ENCODE measurements at places on chromosomes 2 and 18. TPM values are rescaled to one million over a fixed set of nuclear protein-coding genes. Genes with fewer than 3 reads are reported as not detected.

DNA sequence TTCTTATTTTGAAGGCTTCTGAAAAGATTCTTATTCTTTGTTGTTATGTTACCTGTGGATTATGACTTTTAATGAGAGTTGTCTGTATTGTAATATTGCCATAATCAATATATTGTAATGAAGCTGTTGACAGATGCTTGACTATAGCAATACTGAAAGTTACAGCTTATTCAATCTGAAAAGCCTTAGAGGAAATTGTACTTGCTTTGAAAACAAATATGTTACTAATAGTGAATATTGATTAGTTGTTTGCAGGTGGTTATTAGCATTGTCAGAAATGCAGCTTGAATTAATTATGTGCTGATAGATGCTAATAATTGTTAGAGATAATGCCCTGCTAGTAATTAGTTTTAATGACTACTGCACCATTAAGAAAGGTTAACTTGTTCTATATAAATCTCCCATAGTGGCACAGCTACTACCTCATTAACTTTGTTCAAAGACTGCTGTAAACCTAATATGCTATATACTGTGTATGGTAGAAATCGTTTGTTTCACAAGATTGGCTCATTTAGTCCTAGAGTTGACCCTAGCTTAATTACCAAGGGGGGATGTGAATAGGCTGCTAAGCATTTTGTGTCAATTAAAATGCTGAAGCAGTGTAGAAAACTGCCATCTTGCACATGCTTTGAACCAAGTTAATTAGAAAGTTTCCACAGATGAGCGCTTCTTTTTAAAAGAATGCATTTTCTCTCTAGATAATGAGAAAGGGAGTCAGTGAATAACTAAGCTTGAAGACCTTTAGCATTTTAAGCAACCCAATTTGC is 30.5 kb downstream of the SLC39A10 start:
- H3K27me3 ChIP-seq, result no peaks in the 10 kb centered on the region
- H3K4me3 ChIP-seq, result no peak overlapping the region
- no peak overlapping the region for H3K27ac ChIP-seq
- H3K36me3 ChIP-seq, result peaks cover 10% of the 10 kb centered on the region

DNA sequence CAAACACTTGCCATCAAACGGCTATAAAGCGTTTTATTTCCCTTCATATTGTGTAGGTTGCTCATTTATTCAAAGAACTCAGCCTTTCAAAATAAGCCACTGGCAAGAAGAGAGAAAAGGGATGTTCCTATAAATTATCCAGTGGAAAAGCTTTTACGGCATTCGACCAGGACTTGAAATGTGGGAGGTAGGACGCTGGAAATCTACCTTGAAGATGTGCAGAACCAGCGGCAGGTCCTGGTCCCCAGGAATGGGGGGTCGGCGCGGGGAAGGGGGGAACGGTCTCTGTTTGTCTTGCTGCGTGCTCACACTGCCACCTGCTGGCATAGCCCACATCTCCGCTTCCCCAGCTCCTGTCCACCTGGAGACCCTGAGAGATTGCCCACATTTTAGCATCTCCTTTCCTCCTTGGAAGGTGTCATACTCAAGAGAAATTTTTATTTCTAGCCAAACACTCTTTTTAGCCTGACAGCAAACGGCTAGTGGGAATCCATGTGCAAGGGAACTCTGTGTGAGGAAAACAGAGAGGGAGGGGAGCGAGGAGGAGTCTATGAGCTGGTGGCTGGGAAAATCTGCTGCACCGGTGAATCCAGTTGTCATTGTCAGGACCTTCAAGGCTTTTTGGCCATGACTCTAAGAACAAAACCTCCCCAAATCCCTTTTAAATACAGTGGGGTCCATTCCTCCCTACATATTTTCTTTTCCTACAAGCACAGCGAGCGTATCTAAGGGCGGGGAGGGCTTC is 349.0 kb upstream of the PKDCC start:
- DNase-seq, result peak; percentile 1
- no peak overlapping the region for H3K4me3 ChIP-seq
- no peaks in the 10 kb centered on the region for H3K36me3 ChIP-seq
- H3K27me3 ChIP-seq, result no peaks in the 10 kb centered on the region
- H3K4me1 ChIP-seq, result no peaks in the 10 kb centered on the region

DNA sequence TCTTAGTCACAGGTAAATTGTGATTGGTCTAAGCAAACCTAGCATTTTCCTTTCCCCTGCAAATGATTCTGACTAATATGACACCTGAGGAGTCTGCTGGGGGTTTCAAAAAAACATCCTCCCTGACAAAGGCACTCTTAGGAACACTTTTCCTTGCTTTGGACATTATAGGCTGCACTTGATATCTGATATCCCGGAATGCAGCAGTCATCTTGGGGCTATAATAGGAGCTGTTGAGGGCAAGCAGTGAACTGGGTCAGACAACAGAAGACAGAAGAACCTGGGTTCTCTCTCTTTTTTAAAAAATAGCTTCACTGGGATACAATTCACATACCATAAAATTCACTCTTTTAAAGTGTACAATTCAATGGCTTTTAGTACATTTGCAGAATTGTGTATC is 229.3 kb downstream of the RAB3GAP1 start:
- H3K4me3 ChIP-seq, result no peak overlapping the region
- no peak overlapping the region for H3K27ac ChIP-seq
- H3K4me1 ChIP-seq, result no peaks in the 10 kb centered on the region
- no peaks in the 10 kb centered on the region for H3K27me3 ChIP-seq
- no peak for DNase-seq

INHBB gene
- total RNA-seq, result 0.09 TPM

DNA sequence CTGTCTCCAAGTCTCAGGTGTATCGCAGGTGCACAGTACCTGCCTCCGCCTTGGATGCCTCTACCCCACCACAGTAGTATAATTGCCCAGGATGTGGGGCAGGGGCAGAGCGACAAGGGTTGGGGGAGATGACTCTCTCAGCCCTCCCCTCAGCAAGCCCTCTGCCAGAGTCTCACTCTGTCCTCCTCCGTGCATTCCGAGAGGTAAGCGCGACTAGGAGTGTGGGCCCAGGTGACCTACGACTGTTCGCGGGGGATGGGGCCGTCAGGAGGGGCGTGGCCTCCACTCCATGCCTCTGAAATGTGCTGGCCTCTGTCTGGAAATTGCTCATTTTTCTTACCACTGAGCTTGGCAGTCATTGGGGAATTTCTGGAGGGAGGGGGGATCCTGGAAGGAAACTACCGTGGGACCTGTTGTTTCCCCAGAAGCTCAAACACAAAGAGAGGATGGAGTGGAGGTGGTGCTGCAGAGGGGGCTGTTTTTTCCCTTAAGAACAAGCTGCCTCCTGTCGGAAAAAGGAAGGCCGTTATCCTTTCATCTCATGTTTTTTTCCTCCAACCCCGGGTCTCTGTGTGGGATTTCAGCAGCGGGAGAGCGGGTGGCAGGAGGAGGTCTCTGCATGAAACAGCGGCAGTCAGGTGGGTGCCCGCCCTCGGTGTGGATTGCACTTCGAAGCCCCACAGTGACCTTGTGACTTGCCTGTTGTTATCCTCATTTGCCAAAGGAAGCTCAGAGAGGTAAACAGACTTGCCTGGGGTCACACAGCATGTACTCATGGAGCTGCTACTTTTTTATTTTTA is 13.0 kb upstream of the RALB start:
- DNase-seq, result no peak
- no peak overlapping the region for H3K4me3 ChIP-seq
- H3K27ac ChIP-seq, result no peak overlapping the region
- H3K36me3 ChIP-seq, result no peaks in the 10 kb centered on the region
- H3K4me1 ChIP-seq, result no peaks in the 10 kb centered on the region
- H3K27me3 ChIP-seq, result peaks cover 13% of the 10 kb centered on the region

GRHL1 gene
- total RNA-seq, result 0.50 TPM

DNA sequence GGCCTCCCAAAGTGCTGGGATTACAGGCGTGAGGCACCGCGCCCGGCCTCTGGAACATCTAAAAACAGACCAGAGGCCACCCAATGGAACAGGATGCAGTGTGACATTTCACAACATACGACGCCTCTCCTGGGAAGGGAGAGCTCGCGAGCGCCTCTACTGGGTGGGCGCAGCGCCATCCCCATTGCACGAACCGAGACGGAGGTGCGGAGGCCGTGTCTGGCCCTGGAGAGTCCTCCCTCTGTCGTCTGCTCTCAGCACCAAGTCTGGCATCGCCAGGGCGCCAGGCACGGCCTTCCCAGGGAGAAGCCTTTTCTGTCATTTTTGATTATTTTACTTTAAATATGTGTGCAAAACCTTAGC is 9.4 kb upstream of the GBX2 start:
- no peak overlapping the region for H3K27ac ChIP-seq
- H3K4me1 ChIP-seq, result no peaks in the 10 kb centered on the region
- peaks cover 15% of the 10 kb centered on the region for H3K27me3 ChIP-seq
- DNase-seq, result no peak
- no peak overlapping the region for H3K4me3 ChIP-seq
- H3K36me3 ChIP-seq, result no peaks in the 10 kb centered on the region

GLB1L gene
- 1.4 TPM for total RNA-seq

GRCh38 chr18:12162786-12163185 is 69.1 kb downstream of the ANKRD62 start:
- H3K36me3 ChIP-seq, result no peaks in the 10 kb centered on the region
- no peaks in the 10 kb centered on the region for H3K4me1 ChIP-seq
- no peaks in the 10 kb centered on the region for H3K27me3 ChIP-seq
- no peak for DNase-seq
- H3K27ac ChIP-seq, result no peak overlapping the region

CLEC4F gene
- total RNA-seq, result not detected

Measured in T-cell (primary cell).